Activated CD8-positive, alpha-beta T cell treated with anti-CD3 and anti-CD28 coated beads, Interleukin-2, amount 10 ng/mL, durations not matched to agents 7 days and 5 days (primary cell): ENCODE measurements at places on chromosomes 5 and 9. TPM values are rescaled to one million over a fixed set of nuclear protein-coding genes. Genes with fewer than 3 reads are reported as not detected.

DNA sequence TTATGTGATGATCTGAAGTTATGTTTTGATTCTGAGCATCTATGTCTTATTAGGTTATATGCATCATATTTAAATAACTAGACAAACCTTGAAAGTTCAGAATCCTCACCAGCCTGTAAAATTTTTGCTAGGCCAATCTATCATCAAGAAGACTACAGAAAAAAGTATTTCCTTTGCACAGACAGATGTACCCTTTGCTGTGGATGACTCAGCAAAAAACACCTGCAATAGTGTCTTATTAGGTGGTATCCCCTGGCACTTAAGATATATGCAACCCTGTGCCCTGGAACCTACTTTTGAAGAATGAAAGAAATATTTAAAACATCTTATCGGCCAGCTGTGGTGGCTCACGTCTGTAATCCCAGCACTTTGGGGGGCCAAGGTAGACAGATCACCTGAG is 130.6 kb downstream of the SLF1 start:
- H3K4me3 ChIP-seq, result no peak overlapping the region
- peaks cover 7% of the 10 kb centered on the region for H3K4me1 ChIP-seq
- no peaks in the 10 kb centered on the region for H3K27me3 ChIP-seq
- H3K27ac ChIP-seq, result no peak overlapping the region
- H3K36me3 ChIP-seq, result no peaks in the 10 kb centered on the region

DNA sequence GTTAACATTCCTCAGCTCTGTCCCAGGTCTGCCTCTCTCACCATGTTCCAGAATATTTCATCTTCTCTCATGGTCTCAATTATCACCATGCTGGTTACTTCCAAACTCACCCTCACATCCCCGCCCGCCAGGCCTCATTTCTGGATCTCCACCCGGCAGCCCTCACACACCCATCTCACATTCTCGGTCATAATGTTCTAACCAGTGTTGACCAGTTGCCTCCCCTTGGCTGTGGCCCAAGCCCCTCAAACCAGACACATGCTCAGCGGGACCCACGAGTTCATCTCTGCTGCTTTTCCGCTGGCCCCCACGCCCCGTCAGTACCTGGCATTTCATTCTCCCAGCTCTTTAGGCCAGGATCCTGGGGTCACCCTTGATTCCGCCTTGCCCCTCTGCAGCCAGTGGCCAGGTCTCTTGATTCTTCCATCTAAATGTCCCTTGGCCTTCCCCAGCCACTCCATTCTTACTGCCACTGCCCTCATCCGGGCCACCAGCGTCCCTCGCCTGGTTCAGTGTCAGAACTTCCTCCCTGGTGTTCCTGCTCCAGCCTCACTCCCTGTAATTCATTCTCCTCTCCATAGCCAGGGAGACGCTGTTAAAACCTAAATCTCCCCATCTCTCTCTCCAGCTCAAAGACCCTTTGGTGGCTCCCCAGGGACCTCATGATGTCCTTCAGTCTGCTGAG is 141.7 kb downstream of the MVB12B start:
- no peaks in the 10 kb centered on the region for H3K27me3 ChIP-seq
- peaks cover 80% of the 10 kb centered on the region for H3K4me1 ChIP-seq
- peaks cover 44% of the 10 kb centered on the region for H3K36me3 ChIP-seq
- no peak overlapping the region for H3K4me3 ChIP-seq
- DNase-seq, result no peak
- peak overlapping the region; percentile 93 for H3K27ac ChIP-seq

- H3K4me3 ChIP-seq, result no peak overlapping the region
- no peaks in the 10 kb centered on the region for H3K36me3 ChIP-seq
- H3K27me3 ChIP-seq, result no peaks in the 10 kb centered on the region
- DNase-seq, result no peak
Measured at GRCh38 chr9:121772600-121773285, 121.3 kb downstream of the DAB2IP start.

PCDHAC2 gene
- not detected for total RNA-seq

DNA sequence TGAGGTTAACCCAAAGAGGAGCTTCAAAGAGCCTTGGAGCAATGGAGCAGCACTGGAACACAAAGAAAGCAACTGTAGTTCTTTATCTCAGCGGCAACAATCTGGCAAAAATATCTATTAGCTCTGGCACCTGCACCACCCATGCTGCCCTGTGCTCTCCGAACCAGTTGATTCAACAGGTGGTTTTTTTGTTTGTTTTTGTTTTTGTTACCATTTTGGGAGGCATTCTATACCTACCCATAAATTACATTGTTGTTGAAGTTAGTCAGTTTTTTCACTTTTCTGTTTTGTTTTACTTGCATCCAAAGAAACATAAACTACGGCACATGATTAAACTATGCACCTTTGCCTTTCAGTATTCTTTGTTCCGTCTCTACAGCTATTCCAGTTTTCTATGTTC is 16.2 kb downstream of the ESM1 start:
- peaks cover 17% of the 10 kb centered on the region for H3K27me3 ChIP-seq
- H3K36me3 ChIP-seq, result peaks cover 10% of the 10 kb centered on the region
- H3K4me3 ChIP-seq, result no peak overlapping the region
- DNase-seq, result no peak

GRCh38 chr9:100052375-100052774 is 46.4 kb downstream of the ERP44 start:
- no peak overlapping the region for H3K27ac ChIP-seq
- no peak for DNase-seq
- no peak overlapping the region for H3K4me3 ChIP-seq
- no peaks in the 10 kb centered on the region for H3K27me3 ChIP-seq

DNA sequence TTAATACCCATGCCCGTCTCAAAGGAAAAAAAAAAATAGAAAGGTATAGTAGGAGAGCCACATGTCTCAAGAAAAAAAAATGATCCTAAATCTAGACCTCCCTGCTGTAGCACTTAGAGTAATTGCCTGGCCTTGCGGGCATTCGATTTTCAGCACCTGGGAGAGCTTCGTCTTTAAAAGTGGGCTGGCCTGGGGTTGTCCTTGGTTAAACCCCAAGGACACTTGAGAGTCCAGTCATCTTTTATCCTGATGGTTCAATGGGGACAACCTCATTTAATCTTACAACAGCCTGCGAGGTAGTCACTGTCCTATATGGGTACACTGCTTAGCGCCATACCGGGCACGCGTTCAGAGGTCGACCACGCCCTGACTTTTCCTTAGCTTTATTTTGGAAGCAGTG is 60.1 kb downstream of the MAT2B start:
- H3K27ac ChIP-seq, result no peak overlapping the region
- H3K27me3 ChIP-seq, result peaks cover 49% of the 10 kb centered on the region
- no peak for DNase-seq
- H3K4me1 ChIP-seq, result peaks cover 18% of the 10 kb centered on the region
- no peaks in the 10 kb centered on the region for H3K36me3 ChIP-seq

- H3K27ac ChIP-seq, result no peak overlapping the region
- no peaks in the 10 kb centered on the region for H3K4me1 ChIP-seq
- peaks cover 10% of the 10 kb centered on the region for H3K36me3 ChIP-seq
- no peaks in the 10 kb centered on the region for H3K27me3 ChIP-seq
- no peak for DNase-seq
Measured at GRCh38 chr5:112776301-112776856, 38.7 kb downstream of the APC start.

DNA sequence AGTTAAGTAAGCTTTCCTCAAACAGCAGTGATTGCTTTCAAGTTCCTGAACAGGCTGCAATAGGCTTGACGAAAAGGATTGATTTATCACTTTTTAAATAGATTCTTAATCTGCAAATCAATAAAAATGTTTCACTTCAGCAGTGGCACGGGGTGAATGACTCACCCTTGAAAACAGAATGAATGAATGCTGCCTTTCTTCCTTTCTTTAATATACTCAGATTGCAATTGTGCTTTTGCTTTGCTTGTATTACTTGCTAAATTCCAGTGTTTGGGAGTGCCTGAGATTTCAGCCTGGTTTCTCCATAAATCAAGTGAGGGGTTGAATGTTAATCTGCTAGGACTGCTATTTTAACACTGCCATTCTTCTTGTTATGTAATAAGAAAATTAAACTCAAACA is 1293.8 kb downstream of the PTPRD start:
- no peaks in the 10 kb centered on the region for H3K27me3 ChIP-seq
- H3K36me3 ChIP-seq, result no peaks in the 10 kb centered on the region
- no peak overlapping the region for H3K4me3 ChIP-seq
- H3K4me1 ChIP-seq, result no peaks in the 10 kb centered on the region

DNA sequence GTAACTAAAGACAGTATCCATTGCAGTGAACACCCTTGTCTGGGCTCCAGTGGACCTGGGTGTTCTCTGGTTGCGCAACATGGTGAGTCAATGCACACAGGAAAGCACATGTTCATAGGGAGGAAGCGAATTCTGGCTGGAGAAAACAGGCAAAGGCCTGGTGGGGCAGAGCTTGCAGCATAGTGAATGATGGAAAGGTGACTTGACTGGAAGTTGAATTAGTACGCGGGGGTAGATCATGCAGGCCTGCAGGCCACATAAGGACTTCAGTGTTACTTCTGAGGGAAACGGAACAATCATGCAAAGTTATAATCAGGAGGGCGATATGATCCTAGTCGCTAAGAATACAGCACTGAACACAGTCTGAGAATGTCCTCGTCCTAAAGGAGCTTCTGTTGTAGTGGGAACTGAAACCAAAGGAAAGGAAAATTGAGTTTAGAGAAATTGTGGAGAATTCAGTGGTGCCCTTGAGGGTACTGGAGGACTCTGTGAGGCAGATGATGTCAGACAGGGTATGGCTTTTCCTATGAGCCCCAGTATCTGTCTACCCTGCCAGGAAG is 71.9 kb upstream of the RANBP3L start:
- no peak for DNase-seq
- no peaks in the 10 kb centered on the region for H3K4me1 ChIP-seq
- H3K36me3 ChIP-seq, result no peaks in the 10 kb centered on the region
- no peaks in the 10 kb centered on the region for H3K27me3 ChIP-seq

GRIA1 gene
- total RNA-seq, result not detected

GRCh38 chr9:123753669-123754258 is 176.2 kb downstream of the DENND1A start:
- DNase-seq, result no peak
- H3K27ac ChIP-seq, result no peak overlapping the region
- H3K4me1 ChIP-seq, result peaks cover 5% of the 10 kb centered on the region
- peaks cover 3% of the 10 kb centered on the region for H3K36me3 ChIP-seq
- H3K4me3 ChIP-seq, result no peak overlapping the region
- no peaks in the 10 kb centered on the region for H3K27me3 ChIP-seq

- DNase-seq, result no peak
- no peaks in the 10 kb centered on the region for H3K4me1 ChIP-seq
- H3K36me3 ChIP-seq, result no peaks in the 10 kb centered on the region
- no peak overlapping the region for H3K4me3 ChIP-seq
Measured at GRCh38 chr5:76908166-76908565, 44.7 kb upstream of the CRHBP start.

DNA sequence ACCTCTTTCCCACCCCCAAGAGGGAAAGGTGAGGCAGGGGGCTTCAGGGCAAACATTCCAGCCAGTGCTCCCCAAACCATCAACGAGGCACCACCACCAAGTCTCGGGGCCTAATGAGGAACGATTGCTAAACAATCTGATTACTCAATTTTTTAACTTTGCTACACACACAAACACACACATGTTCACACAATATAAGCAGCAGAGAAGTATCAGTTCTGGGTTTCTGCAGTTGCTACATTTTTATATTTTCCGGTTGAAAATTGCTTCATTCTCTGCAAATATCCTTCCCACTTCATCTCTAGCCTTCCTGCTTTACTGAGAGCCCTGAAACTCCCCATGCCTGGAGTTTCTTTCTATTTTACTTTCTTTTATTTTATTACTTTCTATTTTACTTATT is 60.2 kb downstream of the FEM1C start:
- no peaks in the 10 kb centered on the region for H3K4me1 ChIP-seq
- H3K4me3 ChIP-seq, result no peak overlapping the region
- no peaks in the 10 kb centered on the region for H3K36me3 ChIP-seq
- no peak overlapping the region for H3K27ac ChIP-seq
- peaks cover 11% of the 10 kb centered on the region for H3K27me3 ChIP-seq

CCDC152 gene
- 7.0 TPM for total RNA-seq

GRCh38 chr9:122071715-122072114 is 21.4 kb downstream of the TTLL11 start:
- no peak overlapping the region for H3K4me3 ChIP-seq
- no peak overlapping the region for H3K27ac ChIP-seq
- H3K4me1 ChIP-seq, result no peaks in the 10 kb centered on the region
- DNase-seq, result no peak

DNA sequence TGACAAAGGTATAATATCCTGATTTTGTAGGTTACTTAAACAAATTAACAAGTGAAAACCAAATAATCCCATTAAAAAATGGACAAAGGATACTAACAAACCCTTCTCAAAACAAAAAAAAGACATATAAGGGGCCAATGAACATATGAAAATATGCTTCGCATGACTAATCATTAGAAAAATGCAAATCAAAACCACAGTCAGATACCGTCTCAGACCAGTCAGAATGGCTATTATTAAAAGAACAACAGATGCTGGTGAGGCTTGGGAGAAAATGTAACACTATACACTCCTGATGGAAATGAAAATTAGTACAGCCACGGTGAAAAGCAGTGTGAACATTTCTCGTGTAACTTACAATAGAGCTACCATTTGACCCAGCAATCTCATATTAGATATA is 1542.2 kb upstream of the CDH9 start:
- H3K4me1 ChIP-seq, result no peaks in the 10 kb centered on the region
- H3K27me3 ChIP-seq, result no peaks in the 10 kb centered on the region
- H3K36me3 ChIP-seq, result no peaks in the 10 kb centered on the region
- H3K27ac ChIP-seq, result no peak overlapping the region

DNA sequence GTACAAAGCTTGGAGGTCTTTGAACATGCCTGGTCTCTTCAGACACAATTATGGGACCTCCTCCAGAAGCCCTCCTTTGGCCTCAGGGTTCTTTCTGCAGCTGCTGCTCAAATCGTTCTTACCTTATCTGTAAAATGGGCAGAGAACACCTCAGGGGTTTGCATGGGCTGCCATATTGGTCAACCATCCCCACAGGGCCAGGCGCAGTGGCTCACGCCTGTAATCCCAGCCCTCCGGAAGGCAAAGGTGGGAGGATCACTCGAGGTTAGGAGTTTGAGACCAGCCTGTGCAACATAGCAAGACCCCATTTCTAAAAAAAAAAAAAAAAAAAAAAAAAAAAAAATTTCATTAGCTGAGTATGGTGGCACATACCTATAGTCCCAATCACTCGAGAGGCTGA is 29.1 kb upstream of the TCF7 start:
- H3K27me3 ChIP-seq, result peaks cover 2% of the 10 kb centered on the region
- H3K4me3 ChIP-seq, result no peak overlapping the region
- H3K36me3 ChIP-seq, result no peaks in the 10 kb centered on the region

ADAMTSL1 gene
- total RNA-seq, result not detected

- H3K27me3 ChIP-seq, result no peaks in the 10 kb centered on the region
- no peak for DNase-seq
- H3K27ac ChIP-seq, result no peak overlapping the region
- H3K4me3 ChIP-seq, result no peak overlapping the region
- H3K4me1 ChIP-seq, result peaks cover 23% of the 10 kb centered on the region
Measured at GRCh38 chr9:20593537-20593936, 28.8 kb downstream of the MLLT3 start.

GRCh38 chr5:128378632-128379031 is 159.4 kb downstream of the FBN2 start:
- H3K4me3 ChIP-seq, result no peak overlapping the region
- no peaks in the 10 kb centered on the region for H3K4me1 ChIP-seq
- no peak overlapping the region for H3K27ac ChIP-seq
- no peaks in the 10 kb centered on the region for H3K36me3 ChIP-seq
